ENCODE measurements at places on chromosomes 4 and X.

- DNase-seq = peak; percentile 75
Measured at GRCh38 chr4:123893011-123893981, 496.7 kb downstream of the SPRY1 start.

DNA sequence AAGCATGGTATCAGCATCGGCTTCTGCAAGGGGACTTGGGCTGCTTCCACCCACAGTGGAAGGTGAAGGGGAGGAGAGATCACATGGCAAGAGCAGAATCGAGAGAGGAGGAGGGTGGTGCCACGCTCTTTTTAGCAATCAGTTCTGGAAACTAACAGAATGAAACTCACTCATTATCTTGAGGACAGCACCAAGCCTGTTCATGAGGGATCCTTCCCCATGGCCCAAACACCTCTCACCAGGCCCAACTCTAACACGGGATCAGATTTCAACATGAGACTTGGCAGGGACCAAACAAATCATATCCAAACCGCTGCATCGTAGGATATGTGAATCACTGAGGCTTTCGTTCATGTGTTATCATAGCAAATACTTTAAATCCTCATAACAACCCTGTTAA is 125.5 kb downstream of the GPC3 start:
- no peak for DNase-seq

DNA sequence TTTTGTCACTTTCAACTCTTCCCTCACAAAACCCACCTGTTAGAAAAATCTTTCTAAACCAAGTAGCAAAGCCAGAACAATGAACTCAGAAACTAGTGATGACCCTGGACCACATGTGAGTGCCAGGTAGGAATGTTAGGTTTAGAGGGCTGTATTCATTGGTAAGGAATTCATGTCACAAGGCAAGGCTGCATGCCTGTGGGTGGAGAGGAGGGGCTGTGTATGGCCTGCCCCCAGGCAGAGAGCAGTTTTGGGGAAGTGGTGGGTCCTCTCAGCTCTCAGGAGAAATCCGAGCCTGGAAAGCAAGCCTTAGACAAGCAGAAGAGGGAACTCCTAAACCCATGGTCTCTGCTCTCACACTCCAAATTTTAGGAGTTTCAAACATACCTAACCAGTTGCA is 2.4 kb downstream of the RNF175 start:
- DNase-seq = no peak

DNA sequence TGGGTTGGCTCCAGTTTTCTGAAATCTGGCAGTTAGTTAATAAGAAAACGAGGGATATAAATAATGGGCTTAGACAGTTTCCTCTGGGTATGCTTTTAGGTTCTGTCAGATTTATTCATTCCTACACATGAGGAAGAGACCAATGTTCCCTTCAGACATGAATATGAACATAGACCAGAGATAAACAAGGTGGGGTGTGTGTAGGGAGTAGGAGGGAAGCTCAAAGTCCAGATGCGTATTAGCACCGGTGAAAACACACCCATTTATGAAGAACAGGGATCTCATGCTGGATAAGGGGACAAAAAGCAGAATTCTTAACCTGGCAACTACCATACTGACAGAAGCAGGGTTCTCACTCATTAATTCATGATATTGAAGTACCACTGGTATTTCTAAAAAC is 223.0 kb downstream of the SOWAHB start:
- DNase-seq = no peak

DNA sequence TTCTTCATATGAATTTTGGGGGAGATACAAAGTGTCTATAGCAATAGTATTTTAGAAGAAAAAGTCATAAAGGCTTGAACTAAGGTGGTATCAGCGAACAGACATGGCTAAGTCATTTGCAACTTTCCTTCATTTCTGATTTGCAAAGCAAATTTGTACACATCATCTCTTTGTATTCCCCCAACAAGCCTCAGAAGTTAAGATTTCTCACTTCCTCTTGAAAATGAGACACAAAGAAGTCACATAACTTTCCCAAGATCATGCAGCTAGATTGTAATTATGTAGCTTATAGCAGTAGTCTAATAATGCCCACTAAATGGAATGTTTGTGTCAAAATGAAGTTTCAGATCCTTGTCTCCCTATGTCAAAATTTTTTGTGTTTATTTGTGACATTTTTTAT is 709.8 kb upstream of the HS3ST1 start:
- DNase-seq = no peak

- DNase-seq = no peak
Measured at GRCh38 chrX:13747836-13748235, 13.3 kb downstream of the OFD1 start.

DNA sequence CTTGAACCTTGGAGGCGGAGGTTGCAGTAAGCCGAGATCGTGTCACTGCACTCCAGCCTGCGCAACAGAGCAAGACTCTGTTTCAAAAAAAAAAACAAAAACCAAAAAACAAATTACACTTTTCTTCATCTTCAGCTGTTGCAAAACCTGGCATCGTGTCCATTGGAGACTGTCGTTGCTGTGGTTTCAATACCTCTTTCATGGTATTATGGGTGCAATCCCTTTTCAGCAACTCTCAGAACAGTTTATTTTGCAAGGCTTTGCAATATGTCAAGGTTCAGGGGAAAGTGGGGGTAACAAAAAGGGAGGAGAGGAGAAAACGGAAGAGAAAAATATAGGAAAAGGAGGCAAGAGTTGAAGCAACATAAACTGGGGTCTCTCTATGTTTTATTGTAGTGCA is 40.8 kb downstream of the ARSD start:
- DNase-seq = no peak

GRCh38 chr4:138636781-138637180 is 378.8 kb upstream of the NOCT start:
- no peak for DNase-seq

DNA sequence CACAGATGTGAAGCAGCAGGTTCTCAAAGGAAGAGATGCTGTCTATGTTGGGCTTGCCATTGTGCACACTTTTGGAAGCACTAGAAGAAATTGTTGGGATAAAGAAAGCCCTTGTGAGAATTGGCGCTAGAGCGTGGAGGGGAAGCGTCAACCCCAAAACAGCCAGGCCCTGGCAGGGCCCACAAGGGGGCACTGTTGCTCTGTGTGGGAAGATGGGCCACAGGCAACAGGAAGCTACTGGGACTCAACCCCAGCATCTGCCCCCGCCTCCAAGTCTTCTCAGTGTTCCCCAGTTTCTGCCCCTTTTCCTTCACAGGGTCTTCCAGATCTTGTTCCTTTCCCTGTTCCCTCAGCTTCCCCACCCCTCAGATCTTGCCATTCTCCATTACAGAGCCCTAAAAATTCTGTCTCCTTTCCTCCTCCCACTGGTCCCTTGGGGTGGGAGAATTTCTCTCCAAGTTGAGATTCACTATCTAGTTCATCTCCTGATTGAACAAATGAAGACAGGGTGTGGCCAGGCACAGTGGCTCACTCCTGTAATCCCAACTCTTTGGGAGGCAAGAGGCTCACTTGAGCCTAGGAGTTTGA is 85.5 kb downstream of the STARD8 start:
- DNase-seq = peak; percentile 50

DNA sequence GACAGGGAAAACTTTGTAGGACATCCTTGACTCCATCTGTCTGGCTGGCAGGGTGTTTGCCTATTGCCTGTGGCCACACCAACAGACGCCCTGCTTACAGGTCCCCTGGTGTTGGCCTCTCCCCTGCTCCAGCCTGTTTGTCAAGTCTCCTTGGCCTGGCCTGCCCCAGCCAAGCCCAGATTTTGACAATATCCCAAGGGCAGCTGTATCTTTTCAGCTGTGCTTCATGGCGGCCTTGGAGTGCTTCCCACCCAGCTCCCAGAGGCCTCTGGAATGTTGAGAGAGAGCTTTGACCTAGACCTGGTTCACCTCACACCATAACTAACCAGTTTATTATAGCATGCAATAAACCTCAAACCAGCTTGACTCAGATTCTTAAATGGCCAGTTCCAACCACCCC is 204.0 kb upstream of the NHS start:
- no peak for DNase-seq

DNA sequence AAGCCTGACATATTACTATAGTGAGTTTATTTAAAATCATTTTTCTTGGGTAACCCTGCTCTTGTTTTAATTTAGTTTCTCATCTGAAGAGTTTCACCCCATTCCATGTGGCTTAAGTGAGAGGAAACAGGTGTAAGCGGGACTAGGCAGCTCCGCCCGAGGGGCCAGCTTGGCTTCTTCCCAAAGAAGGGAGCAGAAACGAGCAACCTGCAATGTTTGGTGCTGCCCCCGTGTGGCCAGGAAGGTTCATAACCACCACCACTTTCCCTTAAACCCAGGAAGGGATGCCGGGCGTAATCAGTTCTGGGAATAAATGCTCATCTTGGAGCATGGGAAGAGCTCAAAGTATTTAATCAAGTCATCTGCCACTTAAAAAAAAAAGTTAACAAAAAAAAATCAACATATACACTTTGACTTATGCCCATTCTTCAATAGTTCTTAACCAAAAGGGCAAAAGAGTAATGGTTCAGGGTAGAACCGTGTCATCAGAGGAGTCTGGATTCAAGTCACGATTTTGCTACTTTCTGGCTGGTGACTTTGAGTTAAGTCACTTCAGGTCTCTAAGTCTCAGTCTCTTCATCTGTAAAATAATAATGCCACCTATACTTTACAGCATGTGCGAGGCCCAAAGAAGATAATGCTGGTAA is 147.9 kb downstream of the NSUN7 start:
- DNase-seq = peak; percentile 77
